LoVo (cell line): ENCODE measurements at places on chromosomes 13 and 19.

- DNase-seq: no peak
Measured at GRCh38 chr13:98480915-98481877, 95.7 kb downstream of the STK24 start.

- no peak for DNase-seq
Measured at GRCh38 chr19:15293781-15294491, 38.4 kb downstream of the BRD4 start.

GRCh38 chr13:66842766-66843165 lies 387.4 kb downstream of the PCDH9 start:
- no peak for DNase-seq

GRCh38 chr13:51271528-51272085 lies 49.4 kb downstream of the FAM124A start:
- DNase-seq: no peak

- peak; percentile 49 for DNase-seq
Measured at GRCh38 chr19:52936151-52936953, 13.1 kb upstream of the ZNF888 start.

- DNase-seq: no peak
Measured at GRCh38 chr13:33917190-33917589, 99.2 kb downstream of the RFC3 start.

GRCh38 chr13:52849291-52850071 lies 1.0 kb upstream of the PCDH8 start:
- DNase-seq: no peak

GRCh38 chr13:50361282-50361681 lies 346.0 kb downstream of the KCNRG start:
- DNase-seq: no peak

GRCh38 chr13:99871249-99871898 lies 100.2 kb downstream of the ZIC5 start:
- no peak for DNase-seq

DNA sequence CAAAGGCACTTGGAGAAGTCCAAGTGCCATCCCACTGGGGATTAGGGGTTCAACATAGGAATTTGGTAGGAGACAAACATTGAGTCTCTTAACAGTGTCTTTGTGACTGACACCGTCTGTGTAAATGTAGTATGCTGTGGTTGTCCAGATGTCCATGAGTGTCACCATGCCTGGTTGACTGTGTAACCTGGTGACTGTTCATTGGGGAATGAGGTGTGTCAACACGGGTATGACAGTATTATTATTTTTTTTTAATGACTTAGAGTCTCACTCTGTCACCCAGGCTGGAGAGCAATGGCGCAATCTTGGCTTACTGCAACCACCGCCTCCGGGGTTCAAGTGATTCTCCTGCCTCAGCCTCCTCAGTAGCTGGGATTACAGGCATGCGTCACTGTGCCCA lies 16.2 kb downstream of the PKN1 start:
- no peak for DNase-seq

GRCh38 chr13:44112700-44113329 lies 233.1 kb downstream of the LACC1 start:
- DNase-seq: no peak

- DNase-seq: no peak
Measured at GRCh38 chr13:48574041-48574796, 41.3 kb upstream of the RCBTB2 start.

GRCh38 chr13:51723529-51723928 lies 80.4 kb downstream of the DHRS12 start:
- DNase-seq: no peak

DNA sequence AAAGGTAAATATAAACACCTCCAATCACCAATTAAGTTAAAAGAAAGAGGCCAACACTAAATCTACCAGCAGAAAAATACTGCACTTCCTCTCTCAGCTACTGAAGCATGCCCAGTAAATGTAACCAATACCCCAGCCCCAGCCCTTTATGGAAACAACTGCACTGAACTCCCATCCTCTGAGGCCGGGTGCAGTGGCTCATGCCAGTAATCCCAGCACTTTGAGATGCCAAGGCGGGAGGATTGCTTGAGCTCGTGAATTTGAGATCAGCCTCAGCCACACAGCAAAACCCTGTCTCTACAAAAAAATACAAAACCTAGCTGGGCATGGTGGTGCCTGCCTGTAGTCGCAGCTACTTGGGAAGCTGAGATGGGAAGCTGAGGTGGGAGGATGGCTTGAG lies 221.6 kb upstream of the SOX21 start:
- DNase-seq: no peak

GRCh38 chr13:112165712-112166111 lies 98.8 kb downstream of the SOX1 start:
- no peak for DNase-seq

DNA sequence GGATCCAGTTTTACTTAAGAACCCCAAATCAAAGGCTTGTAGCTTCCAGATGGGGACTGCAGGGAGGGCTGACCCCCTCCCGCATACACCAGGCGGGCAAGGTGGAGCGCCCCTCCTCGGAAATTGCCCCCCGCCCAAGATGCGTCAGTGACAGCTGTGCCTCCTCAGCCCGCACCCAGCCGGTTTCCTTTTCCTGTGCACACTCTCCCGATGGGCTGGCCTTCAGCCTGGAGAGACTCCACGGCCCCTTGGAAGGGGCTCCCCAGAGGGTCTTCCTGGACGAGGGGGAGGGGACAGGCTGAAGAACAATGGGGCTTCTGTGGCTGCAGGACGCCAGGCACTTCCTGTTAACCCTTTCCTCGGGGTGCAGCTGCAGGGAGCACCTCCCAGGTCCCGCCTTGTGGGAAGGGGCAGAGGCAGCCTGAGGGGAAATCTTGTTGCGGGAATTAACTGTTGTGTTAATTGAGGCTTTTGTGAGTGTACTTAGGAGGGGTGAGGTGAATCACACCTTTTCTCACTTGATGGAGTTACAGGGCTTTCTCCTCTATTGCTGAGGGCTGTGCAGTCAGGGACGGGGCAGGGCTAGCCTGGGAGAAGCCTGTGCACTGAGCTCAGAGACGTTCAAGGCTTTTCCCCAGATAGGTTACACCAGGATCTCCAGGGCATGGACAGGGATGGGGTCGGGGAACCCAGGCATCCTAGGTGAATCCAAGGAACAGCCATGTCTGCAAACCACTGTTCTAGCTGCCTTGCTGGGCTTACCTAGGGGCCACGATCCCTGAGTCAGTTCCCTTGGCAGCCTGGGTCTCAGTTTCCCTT lies 14.3 kb downstream of the IER2 start:
- DNase-seq: peak; percentile 64

DNA sequence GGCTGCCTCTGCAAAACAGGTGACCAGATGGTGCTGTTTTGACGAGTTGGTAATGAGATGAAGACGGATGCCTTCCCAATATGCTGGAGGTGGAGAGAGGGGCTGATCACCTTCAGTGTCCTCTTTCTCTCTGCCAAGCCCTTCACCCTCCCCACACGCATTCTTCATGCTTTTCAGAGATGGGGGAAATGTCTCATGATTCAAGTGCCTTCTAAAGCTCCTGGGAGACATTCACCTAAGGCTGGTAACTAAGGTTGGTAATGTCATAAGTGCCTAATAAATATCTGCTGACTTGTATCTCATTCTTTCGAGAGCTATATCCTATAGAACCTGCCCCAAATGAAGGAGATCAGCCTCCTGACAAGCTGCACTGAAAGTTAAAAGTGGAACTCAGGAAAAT lies 86.2 kb upstream of the MBNL2 start:
- DNase-seq: no peak

DNA sequence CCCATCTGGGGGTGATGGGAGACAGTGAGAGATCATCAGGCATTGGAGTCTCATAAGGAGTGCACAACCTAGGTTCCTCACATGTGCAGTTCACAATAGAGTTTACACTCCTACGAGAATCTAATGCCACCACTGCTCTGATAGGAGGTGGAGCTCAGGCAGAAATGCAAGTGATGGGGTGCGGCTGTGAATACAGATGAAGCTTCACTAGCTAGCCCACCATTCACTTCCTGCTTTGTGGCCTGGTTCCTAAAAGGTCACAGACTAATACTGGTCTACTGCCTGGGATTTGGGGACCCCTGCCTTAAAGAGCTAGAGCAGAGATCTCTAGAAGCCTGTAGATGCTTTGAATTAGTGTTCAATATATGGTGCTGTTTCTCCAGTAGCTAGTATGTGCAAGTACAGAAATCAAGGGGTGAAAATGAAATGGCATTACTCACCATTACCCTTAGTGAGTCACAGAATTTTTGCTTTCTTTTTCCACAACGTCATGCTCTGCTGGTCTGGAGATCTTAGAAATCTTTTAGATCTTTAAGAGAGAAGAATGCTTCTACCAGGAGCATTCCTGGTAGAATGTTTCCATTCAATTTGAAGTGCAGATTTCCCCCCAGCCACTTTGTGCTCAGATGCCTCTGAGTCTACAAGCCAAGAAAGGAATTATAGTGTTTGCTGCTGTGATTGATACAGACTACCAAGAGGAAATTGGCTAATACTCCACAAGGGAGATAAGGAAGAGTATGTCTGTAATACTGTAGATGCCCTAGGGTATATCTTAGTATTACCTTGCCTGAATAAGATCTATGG lies 2301.2 kb downstream of the PCDH9 start:
- DNase-seq: no peak

DNA sequence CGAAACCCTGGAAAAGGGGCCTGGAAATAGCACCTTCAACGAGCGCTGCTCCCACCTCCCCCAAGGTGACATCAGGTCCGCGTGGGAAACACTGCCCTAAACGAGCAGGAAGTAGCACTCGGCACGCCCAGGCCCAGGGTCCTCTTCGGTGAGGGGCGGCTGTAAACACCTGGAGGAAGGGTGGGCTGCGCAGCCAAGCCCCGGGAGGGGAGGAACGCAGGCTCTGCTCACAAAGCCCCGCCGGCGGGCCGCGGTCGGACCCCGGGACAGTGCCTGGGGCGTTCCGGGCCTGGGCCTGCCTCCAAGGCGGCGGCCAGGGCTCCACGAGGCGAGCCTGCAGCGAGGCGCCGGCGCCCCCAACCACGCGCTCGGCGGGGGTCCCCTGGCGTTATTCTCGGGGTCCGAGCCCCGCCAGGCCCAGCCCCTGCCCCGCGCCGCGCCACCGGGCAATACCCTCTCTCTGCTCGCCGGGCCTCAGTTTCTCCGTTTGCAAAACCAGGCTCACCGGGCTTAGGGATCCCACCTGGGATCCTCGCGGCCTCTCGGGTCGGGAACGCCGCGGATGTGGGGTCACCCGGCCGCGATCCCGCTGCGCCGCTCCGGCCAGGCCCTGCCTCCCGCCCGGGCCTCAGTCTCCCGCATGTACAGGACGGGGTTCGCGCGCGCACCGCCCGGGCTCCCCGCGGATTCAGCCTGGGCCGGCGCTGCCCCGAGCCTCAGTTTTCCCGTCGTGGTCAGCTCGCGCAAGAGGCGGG lies 630 bp downstream of the RNF126 start:
- DNase-seq: peak; percentile 43

GRCh38 chr13:82597747-82598146 lies 1284.5 kb downstream of the SLITRK1 start:
- DNase-seq: no peak

- no peak for DNase-seq
Measured at GRCh38 chr13:68810660-68811059, 1297.0 kb upstream of the ATXN8OS start.

GRCh38 chr19:16133818-16134217 lies 9.7 kb upstream of the HSH2D start:
- no peak for DNase-seq

- DNase-seq: peak; percentile 97
Measured at GRCh38 chr19:9075064-9075949, 11.6 kb upstream of the OR1M1 start.

DNA sequence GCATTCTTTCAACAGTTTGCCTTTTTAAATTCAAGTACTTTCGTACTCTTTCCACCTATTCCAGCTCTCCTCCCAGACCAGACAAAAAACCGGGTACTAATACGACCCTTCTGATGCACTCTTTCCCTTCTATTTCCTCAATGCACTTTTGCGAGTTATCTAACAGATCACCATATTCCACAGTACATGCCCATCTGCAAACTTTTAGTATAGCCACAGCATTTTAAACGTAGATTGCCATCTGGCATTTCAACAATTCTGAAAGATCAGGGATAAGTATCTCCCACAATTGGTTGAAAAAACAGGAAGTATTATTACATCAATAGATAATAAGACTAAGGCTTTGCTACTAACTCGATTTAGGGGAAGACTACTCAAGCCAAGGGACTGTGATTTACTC lies 31.5 kb downstream of the RBM26 start:
- DNase-seq: no peak

DNA sequence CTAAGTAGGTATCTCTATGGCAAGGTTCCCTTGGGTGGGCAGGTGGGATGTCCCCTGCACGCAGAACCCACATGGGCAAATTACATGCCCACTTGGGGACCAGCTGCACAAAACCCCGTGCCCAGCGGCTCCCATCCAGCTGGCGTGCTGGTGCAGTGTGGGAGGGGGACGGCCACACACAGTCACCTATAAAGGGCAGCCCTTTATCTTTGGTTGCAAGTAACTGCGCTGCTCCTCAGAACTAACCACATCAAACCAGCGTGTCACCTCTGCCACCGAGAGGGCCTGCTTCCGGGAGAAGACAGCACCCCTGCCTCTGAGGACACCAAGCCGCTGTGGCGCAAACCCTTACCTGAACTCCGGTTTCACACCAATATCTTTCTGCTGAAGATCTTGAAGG lies 32.2 kb downstream of the ANKRD27 start:
- no peak for DNase-seq

DNA sequence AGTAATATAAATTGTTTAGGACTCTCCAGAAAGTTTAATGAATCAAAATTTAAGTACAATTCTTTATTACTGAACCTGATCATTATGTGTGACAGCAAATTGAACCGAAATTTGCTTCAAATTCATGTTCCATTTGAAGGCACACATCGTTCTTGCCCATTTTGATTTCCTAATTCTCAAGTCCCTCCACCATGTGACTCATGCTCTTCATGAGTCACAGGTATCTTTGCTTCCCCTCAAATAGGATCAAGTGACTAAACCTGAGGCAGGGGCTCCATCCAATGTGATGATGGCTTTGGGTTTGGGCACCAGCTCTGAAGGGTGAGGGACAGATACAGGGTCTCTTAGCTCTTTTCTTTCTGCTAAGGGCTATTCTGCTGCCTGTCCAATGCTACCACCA lies 86.1 kb downstream of the THSD1 start:
- no peak for DNase-seq

DNA sequence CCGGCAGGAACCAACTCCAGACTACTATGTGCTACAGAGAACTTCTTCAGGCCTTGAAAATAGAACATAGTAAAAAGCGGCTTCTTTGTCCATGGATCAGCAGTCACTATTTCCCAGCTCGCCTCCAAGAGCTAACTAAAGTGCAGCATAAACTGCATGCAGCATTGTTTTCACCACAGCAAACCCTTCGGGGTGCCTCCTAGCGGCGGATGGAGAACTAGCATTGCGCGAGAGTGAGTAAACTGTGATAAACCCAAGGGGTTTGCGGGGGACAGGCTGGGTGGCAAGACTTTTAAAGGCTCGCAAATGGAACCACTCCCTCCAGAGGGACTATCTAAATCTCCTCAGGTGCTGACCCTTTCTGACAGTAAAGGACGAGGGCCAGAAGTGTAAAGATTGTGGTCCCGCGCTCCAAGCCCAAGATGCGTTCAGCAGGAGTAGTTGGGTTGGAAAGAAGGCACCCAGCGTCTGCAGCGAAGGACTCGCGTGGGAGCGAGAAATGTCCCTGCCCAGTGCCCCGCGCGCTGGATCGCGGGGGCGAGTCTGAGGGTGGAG lies 21.5 kb upstream of the SGCG start:
- no peak for DNase-seq
